ENCODE measurements at places on chromosomes 2 and 18. TPM values are rescaled to one million over a fixed set of nuclear protein-coding genes. Genes with fewer than 3 reads are reported as not detected.

DNA sequence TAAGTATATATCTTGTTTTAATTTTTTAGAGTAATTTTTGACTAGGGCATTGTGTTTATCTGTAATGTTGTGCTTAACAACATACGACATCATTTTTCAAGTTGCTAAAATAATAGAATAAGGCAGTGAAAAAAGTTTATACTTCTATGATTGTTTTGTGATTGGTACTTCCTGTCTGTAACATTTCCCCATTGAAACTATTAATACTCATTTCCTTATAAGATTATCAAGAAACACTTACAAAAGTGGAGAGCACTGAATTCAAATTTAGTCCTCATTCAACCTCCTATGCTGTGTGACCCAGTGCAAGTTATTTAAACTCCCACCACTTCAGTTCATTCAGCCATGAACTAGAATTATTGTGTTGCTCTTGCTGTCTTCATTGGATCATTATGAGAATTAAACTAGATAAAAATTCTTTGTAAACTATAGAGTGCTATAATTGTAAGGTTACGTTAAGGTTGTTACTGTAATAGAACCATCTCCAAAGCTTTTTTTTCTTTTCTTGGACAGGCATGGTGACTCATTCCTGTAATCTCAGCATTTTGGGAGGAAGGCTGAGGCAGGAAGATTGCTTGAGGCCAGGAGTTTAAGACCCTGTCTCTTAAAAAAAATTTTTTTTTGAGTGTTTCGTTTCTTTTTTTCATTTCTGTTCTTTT is 2.8 kb downstream of the ETAA1 start:
- no peak for DNase-seq
- peak overlapping the region; percentile 37 for H3K27ac ChIP-seq
- no peaks in the 10 kb centered on the region for H3K27me3 ChIP-seq
- peaks cover 32% of the 10 kb centered on the region for H3K4me1 ChIP-seq
- H3K4me3 ChIP-seq, result peak overlapping the region; percentile 17

DNA sequence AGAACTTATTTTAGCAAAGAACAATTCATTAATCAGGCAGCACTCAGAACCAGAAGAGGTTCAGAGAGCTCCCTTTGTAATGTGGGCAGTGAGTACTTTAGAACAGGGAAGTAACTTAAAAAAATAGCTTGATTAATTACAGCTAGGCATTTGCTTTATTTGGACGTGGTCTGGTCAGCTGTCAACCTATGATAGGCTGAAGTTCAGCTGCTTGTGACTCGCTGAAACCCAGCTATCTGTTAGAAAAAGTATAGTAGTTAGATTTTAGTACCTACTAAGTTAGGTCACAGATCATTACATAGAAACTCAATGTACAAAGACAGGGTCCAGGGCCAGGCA is 40.0 kb downstream of the PKDCC start:
- H3K4me3 ChIP-seq, result no peak overlapping the region
- DNase-seq, result no peak
- no peak overlapping the region for H3K27ac ChIP-seq
- no peaks in the 10 kb centered on the region for H3K36me3 ChIP-seq

DNA sequence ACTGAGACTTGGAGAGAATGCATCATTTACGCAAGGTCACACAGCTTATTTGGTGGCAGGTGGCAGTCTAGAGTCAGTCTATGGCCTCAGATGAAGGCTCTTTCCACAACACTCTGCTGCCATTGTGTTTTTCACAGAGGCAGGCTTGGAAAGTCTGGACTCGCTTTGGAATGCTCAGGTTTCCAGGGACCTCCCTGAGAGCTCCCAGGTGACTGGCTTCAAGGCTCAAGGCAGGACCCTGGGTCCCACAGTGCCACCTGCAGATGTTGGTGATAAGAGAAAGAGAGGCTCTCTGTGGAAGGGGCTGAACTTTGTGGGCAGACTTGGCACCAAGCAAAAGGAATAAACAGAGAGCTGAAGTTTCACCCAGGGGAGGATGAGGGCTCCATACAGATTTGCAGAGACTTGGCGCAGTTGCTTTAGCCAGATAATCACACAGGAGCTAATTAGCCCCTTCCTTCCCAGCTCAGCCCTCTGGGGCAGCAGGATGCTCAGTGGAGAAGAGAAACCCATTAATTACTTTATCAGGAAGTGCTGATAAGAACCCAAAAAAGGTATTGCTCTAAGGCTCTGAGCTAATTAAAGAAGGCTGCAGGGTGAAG is 103.5 kb downstream of the LBH start:
- no peaks in the 10 kb centered on the region for H3K27me3 ChIP-seq
- no peak for DNase-seq
- no peaks in the 10 kb centered on the region for H3K36me3 ChIP-seq
- no peak overlapping the region for H3K4me3 ChIP-seq
- peaks cover 4% of the 10 kb centered on the region for H3K4me1 ChIP-seq

STAMBP gene
- total RNA-seq, result 36.4 TPM

VIT gene
- total RNA-seq, result 8.1 TPM
